Amygdala (tissue), 56 donors: ENCODE measurements at places on chromosomes 7 and 10.

DNA sequence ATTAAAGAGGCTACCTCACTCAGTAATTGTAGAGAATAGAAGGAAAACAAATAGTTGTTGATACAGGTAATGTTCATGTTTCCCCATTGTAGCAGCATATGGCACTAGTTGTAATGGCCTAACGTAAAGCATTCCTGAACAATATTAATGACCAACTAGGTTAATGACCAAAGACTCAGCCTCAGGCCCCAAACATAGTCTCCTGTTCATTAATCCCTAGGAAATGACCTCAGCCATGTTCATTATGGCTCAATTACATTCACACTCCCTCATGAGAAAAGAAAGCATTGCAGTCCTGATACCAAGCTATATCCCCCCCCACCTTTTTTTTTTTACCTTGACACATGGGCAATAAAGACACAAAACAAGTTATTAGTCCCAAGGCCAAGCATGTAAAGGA lies 12.7 kb downstream of the FRMD4A start:
- DNase-seq, result no peak

DNA sequence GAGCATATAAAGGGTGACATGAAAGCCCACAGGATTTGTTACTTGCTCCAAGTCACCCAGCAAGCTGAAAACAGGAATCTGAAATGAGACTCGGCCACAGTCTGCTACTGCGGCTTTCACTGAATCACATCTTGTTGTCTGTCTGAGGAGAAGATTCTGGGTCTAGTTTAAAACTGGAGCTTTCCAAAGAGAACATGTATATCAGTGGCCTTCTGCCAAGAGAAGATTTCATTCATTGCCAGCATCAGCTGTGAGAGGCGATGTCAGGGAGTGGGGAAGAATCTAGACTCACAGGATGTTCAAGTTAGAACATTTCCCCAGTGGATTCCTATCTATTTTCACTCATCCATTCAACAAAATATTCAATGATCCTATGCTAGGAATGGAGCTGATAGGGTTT lies 122.8 kb downstream of the GALNT17 start:
- no peak for DNase-seq

GRCh38 chr10:132960631-132961419 lies 18.5 kb upstream of the CFAP46 start:
- no peak for DNase-seq

DNA sequence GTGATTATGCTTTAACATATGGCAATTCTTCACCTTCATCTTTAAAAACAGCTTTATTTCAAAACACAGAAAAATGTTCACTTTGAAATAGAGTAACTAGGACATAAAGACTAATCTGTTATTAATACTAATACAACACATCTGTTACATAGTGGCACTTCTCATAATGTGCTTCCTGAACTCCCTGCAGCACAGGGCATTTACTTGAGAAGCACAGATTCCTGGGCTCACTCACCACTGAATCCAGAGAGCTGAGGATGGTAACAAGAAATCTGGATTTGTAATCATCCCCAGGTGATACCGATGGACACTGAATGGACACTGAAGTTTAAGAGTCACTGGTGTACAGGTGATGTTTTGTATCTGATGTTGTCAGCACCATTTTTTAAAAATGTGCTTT lies 96.1 kb downstream of the COL28A1 start:
- DNase-seq, result no peak

DNA sequence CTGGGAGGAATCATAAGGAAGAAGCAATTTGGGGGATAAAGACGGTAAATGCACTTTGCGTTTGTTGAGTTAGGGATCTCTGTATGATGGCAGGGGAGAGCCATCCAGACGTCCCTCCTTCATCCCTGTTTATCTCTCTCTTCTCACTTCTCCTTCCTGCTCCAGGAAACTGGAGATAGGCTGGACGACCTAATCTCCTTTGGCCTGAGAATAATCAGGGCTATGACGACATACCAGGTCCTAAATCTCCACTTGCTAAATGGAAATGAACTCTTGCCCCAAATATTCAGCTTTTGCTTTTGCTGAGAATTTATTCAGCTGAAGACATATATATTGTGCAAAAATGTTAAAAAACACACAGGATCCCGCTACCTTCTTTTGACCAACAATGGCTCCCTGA lies 182.9 kb upstream of the INHBA start:
- DNase-seq, result no peak

DNA sequence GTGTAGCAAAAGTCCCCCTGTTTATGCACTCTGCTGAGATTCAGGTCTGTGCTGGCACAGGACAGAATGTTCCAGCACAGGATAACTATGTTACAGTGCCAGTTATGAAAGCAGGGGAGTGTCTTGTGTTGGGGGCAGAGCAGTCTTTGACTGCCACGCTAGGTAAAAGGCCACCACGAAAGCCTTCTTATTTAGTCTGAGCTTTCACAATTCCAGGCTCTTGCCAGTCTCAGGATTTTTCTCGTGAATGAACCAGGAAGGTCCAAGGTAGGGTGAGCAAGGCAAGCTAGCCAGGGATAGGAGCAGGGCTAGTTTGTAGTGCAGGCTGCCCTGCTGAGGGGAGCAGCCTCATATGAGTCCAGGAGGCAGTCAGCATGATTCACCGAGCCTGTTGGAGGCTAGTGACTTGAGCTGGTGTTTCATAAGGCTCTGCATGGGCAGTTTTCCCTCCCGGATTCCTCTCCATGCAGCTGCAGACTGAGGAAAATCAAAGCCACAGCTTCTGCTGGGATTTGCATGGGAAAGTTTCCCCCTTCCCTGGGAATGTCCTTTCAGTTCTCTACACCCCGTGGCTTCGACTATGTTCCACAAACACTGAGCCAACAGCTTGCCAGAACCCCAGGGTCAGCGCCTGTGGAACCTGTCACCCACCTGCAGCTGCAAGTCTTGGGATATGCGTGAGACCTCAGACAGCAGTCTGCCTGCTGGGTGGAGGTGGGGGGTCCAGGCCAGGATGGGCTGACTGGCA lies 112.3 kb downstream of the JCAD start:
- DNase-seq, result no peak

DNA sequence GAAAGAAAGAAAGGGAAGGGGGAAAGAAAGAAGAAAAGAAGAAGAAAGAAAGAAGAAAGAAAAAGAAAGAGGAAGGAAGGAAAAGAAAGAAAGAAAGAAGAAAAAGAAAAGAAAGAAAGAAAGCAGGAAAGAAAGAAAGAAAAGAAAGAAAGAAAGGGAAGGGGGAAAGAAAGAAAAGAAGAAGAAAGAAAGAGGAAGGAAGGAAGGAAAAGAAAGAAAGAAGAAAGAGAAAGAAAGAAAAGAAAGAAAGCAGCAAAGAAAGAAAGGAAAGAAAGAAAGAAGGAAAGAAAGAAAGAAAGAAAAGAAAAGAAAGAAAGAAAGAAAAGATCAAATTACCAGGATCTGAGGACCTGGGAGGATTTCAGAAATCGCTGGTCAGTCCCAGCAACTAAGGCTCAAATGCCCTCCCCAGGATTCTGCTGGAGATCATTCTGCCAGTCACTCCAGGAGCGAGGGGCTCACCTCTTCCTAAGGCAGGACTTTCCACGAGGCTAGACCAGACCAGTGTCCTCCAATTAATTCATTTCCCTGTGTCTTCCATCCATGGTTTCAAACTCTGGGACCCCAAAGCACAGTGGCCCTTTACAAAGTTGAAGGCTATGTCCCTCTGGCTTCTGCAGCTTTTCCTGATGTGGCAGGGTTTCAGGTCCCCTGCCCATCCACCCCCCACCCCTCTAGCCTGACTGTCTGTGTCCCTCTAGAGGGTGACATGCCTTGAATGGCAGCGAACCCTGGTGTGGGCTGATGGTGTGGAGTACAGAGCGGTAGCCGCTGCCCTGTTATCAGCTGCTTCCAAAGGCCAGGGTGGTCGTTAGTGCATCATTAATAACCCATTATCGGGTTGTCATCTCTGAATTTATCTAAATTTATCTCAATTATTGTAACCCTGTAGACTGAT lies 77.9 kb downstream of the PARP12 start:
- no peak for DNase-seq

DNA sequence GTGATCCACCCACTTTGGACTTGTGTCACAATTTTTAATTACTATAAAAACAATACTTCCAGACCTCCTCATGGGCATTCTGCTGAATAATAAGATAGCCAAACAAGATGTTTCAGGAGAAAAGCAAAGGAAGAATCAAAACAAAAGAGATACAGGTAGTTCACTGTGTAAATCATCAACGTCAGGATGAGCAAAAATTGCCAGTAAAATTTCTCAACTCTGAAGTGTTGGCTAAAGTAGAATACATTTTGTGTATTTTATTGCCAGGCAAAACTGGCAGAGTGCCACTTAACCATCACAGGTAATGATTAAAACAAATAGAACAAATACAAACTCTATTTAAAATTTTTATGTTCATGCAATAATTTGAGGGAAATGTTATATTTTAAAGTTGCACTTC lies 24.8 kb downstream of the ABCB4 start:
- DNase-seq, result no peak

DNA sequence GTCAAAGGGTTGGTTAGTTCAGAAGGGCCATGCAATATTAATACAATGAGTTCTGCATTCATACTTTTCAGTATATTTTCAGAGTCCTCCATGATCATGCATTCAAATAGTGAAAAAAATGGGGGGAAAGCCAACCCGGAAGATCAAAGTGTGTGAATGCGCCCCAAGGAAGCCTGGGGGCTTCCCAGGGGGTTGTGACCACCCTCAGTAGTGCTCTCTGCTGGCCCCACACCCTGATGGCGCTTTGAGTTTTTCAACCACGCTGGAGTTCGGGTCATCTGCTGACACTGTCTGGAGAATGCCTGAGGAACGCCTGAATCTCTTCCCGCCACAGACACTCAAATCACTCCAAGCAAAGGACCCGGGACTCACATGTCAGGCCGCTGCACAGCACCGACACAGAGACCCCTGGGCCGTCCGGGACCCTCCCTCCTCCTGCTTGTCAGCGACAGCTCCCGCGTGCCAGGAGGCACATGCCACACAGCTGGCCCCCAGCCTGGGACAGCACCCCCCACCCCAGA lies 1.0 kb downstream of the TNS3 start:
- DNase-seq, result no peak
